Stimulated activated CD8-positive, alpha-beta memory T cell treated with anti-CD3 and anti-CD28 coated beads, Interleukin-2, amount 100 ng/mL, for 1 hour (primary cell): ENCODE measurements at places on chromosomes 16 and 17.
A peak's percentile ranks its signal among the peaks of the same experiment; 100 is the strongest.

DNA sequence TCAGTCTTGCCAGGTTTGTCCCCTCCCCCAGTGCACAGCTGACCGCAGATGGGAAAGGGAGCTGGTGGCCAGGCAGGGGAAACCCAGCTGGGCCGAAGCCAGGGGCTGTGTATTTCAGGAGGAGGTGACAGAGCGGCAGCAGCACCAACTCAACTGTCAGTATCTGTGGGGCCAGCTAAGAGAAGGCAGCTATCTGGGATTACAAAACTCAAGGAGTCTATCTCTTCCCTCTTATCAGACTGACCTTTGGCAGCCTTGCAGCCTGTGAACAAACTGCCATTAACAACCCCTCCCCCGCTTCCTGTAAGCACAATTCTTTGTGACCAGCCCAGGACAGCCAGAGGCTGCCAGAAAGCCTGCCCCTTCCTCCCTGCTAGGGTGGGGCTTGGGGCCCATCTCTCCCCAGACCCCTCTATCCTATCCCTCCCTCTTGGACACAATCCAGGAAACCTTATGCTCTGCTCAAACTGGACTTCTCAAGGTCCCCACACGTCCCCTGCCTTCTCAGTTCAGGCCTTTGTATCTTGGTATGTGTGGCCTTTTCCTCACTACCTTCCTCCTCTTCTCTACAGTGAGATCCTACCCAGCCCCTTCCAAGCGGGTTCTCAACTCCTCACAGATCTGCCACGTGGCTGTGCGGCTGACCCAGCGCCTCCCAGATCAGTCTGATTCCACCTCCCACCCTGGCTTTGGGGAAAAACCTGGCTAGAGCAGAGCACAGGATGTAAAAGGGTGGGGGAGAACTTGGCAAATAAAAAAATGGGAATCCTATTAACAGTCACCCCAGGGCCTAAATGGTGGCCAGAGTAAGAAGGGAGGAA lies 10.5 kb downstream of the ST3GAL2 start:
- DNase-seq, result peak; percentile 15

- DNase-seq, result no peak
Observed at GRCh38 chr17:44610331-44610730, 45.9 kb upstream of the MEIOC start.

DNA sequence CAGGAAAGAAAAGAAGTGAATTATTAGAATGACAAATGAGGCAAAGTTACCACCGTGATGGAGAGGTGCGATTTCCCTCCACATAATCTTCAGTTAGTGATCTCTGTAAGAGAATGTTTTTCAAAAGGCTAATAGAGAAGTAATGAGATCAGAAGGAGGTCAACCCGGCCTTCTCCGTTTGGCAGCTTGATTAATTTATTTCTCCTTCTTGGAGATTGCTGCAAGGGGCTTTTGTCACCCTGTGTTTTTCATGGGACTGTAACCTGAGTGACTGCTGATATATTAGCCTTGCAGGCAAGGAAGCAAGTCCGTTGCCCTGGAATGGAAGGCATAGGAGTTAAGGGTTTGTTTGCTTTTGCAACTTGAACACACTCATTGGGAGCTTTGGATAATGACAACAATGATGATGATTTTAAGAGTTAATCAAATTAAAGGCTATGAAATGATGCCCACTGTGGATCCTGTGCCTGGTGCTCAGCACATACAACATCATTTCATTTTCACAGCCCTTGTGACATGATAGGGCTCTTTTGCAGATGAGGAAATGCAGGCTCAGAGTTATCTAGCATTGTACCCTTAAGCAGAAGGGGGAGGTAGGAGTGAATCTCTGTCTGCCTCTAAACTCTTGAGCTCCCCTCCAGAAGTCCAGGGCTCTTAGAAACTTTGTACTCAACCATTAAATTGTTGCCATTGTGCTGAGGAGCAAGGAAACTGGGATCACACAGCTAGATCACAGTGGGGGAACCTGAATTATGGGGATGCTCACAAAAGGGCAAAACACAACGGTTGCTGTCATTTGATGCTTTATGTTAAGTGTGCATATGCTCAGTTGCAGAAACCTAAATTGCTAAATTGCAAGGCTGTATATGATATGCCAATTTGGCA lies 226.3 kb downstream of the WWOX start:
- no peak for DNase-seq

DNA sequence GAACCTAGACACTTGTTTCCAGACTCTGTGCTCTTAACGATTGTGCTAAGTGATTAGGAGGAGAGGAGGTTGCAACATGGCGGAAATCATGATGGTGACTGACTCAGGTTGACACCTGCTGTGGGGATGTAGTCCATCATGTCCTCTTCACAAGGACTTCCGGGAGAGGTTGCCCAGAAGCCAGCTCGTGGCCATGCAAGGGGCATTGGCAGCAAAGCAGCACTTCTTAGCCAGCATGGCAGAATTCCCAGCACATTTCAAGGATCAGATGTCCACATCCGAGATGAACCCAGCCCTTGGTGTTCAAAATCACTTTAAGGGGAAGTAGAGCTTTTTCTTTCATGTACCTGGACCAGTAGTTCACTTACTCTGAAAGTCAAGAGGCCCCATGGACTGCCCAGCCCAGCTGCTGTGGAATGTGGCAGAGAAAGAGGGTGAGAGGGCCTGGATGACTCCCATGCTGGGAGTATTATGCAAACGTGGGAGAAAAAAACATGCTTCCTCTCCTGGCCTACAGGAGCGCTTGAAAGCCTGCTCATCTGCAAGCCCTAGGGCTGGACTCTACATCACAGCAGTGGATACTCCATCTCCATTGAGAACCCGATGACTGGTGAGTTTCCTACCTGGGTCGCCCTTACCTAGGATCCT lies 65.5 kb downstream of the IRX6 start:
- DNase-seq, result no peak

- no peak for DNase-seq
Observed at GRCh38 chr17:45801421-45801820, 17.3 kb downstream of the CRHR1 start.

DNA sequence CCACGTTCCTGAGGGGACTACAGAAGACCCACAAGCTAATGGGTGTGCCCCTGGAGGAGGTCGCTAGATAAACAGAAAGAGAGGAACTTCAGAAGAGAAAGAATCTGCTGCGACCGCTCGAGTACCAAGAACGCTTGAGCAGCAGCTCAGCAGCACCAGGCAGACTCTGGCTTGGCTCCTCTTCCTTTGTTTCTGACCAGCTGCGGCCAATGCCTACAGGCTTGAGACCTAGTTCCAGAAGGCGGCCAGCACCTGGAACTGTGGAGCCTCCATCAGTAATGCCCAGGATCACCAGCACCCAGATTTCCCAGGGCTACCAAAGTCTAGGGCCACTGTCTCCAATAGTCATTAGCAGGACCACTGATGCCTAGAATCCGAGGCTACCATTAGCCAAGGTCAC lies 26.0 kb upstream of the GOSR2 start:
- no peak for DNase-seq

- DNase-seq, result no peak
Observed at GRCh38 chr16:16021988-16022682, 72.7 kb downstream of the ABCC1 start.

DNA sequence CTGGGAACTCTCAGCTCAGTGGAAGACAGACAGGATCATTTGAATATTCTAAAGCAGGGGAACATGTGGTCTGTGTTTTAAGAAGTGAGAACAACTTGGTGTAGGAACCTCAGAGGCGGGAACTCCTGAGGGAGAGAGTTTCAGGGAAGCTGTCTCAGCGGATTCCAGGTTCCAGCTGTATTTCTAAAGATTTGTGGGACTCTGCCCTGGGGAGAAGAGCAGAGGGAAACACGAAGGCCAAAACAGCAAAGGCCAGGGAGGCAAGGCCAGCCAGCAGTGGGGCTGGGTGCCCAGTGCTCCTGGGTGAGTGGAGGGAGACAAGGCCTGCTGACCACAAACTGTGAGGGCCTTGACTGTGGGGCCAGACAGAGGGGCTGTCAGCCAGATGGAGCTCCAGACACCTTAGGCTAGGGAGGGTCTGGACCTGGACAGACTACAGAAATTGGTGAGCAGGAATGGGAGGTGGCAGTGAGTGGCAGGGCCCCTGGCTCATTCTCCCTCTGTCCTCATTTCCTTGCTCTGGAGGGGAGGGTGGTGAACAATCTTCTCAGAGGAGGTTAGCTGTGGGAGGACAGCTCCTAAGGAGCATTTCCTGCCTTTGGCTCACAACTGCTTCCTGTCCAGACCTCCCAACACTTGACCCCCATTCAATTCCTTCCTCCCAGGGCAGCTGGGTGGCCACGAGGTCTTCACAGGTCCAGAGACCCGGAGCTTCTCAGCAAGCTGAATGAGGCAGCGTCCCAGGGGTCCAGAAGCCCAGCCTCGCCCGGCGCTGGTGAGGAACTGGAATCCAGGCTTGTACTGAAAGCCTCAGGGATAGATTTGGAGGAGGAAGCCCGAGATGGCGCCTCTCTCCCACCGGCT lies 21.0 kb upstream of the FZD2 start:
- no peak for DNase-seq

- no peak for DNase-seq
Observed at GRCh38 chr17:53687324-53687723, 135.4 kb upstream of the KIF2B start.

GRCh38 chr17:10879190-10879836 lies 41.4 kb upstream of the PIRT start:
- DNase-seq, result no peak

DNA sequence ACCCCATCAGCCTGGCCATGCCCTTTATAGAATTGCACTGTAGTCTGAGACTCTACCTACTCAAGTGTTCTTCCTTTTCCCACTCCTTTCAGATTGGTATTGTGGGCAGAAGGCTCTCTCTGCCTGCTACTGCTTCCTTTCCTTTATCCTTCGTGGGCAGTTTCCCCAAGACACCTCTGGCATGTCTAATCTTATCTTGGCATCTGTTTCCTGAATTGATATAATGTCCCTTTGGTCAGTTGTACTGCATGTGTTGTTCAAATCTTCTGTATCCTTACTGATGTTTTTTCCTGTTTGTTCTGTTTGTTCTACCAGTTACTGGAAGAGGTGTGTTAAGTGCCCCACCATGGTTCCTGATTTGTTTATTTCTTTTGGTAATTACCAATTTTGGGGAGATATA lies 29.5 kb upstream of the MSI2 start:
- no peak for DNase-seq

GRCh38 chr17:62188713-62189112 lies 123.6 kb upstream of the MED13 start:
- DNase-seq, result no peak

DNA sequence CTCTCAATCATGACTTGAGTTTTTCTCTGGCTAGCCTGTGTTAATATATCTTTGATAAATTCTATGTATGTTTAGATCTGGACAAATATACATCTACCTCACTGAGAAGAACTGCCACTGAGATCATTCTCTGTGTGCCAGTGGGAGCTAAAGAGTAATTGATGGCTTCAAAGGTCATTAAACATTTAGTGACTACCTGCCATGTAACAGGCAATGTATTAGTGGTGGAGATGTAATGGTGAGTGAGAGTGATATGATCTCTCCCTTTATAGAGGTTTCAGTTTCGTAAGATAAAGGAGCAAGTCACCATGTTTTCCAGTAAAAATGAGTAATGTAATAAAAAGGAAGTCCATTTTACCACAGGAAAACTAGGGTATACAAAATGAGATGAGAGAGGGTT lies 235.8 kb upstream of the CDH8 start:
- no peak for DNase-seq

DNA sequence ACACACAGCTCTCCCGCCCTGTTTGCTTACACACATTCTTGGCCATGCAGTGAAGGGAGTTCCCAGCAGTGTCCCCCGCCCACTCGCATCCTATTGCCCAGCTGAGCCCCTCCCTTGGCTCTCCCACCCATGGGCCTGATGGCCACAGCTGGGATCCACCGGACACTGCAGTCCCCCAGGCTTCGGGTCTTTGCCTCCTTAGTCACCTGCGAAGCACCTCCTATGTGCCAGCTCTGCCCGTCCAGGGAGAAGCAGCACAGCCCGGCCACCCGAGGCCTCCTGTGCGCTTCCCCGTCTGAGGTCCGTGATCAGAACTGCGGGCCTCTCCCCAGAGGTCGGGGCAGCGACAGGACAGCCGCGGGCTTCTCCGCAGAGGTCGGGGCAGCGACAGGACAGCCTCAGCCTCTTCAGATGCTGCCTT lies 136.9 kb downstream of the BANP start:
- DNase-seq, result no peak

DNA sequence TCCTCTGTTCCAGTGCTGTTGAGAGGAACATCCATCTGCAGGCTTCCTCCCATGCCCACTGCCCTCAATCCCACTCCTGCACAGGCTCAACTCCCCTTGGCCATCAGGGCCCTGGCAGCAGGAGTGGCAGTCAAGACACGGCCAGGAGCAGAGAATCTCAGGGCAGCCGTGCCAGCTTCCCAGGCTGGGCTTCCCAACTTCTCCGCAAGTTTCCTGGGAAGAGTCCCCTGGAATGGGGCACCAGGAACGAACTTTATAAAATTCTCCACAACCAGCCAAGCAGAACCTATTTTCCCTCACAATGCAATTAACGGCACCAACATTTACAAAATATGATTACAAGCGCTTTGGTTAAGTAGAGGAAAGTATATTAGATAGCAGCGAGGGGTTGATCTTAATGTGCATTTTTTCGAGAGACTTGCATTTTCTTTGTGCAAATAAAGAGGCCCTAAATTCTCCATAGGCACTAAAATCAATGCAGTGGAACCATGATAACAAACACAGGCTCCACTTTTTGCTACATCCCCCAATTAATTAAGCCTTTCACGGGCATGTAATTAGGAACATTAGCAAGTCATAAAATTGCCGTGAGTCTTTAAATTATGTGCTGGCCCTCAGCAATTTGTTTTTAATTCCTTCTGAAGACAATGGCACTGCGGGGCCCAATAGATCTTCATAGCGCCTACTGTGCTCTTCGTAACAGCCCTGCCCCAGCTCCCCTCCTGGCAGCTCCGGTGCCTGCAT lies 99.9 kb upstream of the LHX1 start:
- DNase-seq, result no peak

GRCh38 chr17:10041287-10041612 lies 136.2 kb upstream of the RCVRN start:
- no peak for DNase-seq
